ENCODE measurements at places on chromosomes 5 and 9. TPM values are rescaled to one million over a fixed set of nuclear protein-coding genes. Genes with fewer than 3 reads are reported as not detected.

The ZBED3 gene
- under 0.01 TPM for total RNA-seq

The SNX18 gene
- 112 TPM for total RNA-seq

The BTNL8 gene
- total RNA-seq, result not detected

The RLN2 gene
- total RNA-seq, result not detected
